ENCODE measurements at places on chromosomes 12 and 14.
A peak's percentile ranks its signal among the peaks of the same experiment; 100 is the strongest.

DNA sequence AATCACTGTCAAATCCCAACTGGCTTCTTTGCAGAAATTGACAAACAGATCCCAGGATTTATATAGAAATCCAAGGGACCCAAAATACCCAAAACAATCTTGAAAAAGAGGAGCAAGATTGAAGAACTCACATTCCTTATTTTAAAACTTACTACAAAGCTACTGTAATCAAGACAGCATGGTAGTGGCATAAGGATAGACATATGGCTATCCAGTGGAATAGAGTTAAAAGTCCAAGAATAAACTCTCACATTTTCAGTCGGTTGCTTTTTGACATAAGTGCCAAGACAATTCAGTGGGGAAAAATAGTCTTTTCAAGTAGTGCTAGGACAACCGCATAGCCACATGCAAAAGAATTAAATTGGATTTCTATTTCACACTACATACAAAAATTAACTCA lies 81.0 kb upstream of the HOXC13 start:
- DNase-seq, result no peak

- no peak for DNase-seq
Measured at GRCh38 chr12:84756961-84757360, 155.6 kb downstream of the SLC6A15 start.

DNA sequence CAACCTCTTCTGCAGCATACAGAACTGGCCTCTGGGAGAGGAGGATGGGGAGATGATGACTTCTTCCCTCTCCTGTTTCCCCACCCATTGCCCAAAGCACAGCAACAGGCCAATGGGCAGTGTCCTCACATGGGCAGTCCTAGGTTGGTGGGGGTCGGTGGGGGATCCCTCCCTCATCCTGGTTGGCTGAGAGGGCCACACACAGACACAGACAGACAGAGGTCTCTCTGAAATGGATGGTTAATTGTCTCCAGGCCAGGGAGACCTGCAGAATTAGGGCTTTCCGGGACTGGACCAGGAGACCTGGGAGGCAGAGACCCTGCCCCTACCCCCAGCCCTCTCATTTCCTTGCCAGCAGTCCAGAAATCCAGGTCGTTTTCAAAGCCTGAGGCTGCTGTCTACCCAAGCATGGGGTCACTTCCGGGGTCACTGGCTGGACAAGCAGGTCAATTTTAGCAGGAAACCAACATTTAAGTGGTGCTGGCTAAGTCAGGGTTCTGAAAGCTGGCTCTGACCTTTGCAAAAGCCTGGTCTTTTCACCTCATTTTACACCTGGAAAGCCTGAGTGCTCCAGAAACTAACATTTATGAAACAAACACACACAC lies 48.6 kb upstream of the TBX3 start:
- no peak for DNase-seq

DNA sequence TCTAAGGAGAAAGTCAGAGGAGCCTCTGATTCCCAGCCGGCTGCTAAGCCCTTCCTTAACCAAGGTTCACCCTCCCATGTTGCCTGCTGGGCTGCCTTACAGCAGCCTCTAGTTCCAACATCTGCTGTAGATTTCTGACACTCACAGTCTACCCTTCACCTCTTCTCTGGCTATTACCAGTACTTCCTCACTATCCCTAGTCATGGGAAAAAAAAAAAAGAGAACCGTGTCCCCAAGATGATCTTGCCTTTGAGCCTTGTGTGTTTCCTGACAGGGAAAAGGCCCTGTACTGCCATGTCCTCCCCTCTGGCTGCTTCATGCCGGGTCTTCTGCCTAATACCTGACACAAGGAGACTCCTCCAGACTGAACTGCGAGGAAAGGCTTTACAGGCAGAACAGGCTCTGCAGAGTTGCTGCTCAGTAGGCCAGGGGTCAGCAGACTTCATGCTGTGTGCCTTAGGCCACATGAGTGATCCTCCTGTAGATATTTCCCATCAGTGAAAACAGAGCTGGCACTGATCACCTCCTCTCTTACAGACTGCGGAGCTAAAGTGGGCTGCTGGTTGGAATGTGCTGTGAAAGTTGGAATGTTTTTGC lies 46.8 kb downstream of the PRKCH start:
- DNase-seq, result no peak

DNA sequence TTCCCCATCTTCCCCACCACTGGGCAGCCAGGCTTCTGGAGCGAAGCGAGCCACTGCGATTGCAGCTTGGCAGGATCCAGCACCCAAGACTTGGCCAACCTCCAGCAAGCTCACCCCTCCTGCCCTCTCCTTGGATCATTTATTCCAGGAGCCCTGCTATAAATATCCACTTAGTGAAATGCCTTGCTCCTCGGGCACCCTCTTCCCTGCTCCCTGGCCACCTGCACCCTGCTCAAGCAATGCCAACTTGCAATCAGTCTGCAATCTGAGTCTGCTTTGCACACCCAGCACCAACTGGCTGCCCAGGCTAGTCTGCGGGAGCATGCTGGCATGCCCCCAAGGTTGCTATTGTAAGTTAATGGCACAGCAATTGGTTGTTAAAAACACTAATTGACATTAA lies 666.0 kb downstream of the MED13L start:
- no peak for DNase-seq

DNA sequence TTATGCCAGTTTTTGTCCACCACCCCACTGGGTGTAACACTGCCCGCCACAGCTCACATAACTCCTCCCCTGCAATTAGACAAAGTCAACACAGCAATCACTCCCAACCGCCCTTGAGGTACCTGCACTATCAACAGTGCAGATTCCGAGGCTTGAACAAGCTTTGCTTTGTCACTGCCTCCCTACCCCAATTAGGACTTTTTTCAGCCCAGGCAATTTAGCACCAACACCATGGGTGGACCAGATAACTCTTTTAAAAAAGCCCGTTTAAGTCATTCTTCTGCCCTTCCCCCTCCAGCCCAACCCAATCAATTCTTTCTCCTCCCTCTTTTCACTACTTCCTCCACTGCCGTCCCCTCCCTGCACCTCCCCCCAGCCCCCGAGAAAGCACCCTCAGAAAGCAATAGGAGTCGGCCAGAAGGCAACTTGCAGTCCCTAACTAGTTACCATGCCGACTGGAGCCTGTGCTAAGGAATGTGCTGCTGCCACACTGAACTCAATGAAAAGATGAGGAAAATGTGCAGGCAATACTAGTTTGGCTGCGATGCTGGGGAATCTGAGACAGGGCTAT lies 45.7 kb upstream of the OTX2 start:
- DNase-seq, result no peak

- no peak for DNase-seq
Measured at GRCh38 chr12:119786539-119786938, 90.6 kb downstream of the CIT start.

- DNase-seq, result no peak
Measured at GRCh38 chr12:84361651-84362551, 550.7 kb downstream of the SLC6A15 start.

GRCh38 chr12:47820631-47821345 lies 1.1 kb upstream of the HDAC7 start:
- no peak for DNase-seq

DNA sequence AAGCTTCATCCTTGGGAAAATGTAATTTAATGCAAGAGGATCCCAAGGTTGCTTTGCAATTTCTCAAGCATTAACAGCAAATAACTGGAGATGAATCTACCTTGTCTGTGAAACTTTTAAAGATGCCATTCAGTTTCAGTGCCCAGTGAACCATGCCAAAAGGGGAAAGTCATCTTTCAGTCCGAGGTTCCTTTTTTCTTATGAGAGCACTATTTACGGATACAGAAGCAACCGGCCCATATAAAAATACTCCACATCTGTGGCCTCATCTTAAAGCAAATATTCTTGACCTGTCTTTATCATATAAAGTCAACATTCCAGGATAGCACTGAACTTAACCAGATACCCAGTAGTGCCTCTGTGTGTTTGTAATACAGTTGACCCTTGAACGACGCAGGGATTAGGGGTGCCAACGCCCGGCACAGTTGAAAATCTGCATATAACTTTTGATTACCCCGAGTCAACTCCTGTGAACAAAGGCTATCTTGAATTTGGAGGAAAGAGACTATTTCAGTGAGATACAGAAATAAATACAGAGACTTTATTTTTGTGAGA lies 209.4 kb downstream of the PCNX1 start:
- no peak for DNase-seq

GRCh38 chr12:52359621-52360061 lies 7.6 kb downstream of the KRT85 start:
- DNase-seq, result no peak

- no peak for DNase-seq
Measured at GRCh38 chr14:34099635-34100034, 148.8 kb upstream of the EGLN3 start.

- no peak for DNase-seq
Measured at GRCh38 chr12:49345051-49345824, 1.4 kb upstream of the DNAJC22 start.

DNA sequence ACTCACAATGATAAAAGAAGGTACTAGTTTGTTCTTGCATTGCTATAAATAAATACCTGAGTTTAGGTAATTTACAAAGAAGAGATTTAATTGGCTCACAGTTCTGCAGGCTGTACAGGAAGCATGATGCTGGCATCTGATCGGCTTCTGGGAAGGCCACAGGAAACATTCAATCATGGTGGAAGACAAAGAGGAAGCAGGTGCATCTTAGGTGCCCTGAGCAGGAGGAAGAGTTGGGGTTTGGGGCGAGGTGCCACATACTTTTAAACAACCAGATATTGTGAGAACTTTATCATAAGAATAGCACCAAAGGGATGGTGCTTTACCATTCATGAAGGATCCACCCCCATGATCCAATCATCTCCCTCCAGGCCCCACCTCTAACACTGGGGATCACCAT lies 752.6 kb upstream of the FLRT2 start:
- DNase-seq, result no peak

GRCh38 chr12:117037289-117038022 lies 61.8 kb downstream of the TESC start:
- DNase-seq, result no peak

DNA sequence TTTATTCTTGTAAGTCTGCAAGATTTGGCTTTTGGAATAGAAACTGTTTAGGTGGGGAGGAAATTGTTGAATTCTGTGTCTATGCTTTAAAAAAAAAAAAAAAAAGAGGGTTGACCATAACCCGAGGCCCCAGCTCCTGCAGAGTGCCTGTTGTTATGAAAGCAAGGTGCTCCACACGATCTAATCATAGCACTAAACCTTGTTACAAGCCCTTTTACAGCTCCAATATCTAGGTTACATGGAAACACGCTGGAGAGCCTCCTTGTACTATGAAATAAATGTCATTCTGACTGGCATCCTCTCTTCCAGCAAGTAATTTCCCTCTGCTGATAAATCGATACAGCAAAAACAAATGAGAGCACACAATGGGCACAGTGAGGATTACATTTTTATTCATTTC lies 303.1 kb upstream of the SOX5 start:
- no peak for DNase-seq

DNA sequence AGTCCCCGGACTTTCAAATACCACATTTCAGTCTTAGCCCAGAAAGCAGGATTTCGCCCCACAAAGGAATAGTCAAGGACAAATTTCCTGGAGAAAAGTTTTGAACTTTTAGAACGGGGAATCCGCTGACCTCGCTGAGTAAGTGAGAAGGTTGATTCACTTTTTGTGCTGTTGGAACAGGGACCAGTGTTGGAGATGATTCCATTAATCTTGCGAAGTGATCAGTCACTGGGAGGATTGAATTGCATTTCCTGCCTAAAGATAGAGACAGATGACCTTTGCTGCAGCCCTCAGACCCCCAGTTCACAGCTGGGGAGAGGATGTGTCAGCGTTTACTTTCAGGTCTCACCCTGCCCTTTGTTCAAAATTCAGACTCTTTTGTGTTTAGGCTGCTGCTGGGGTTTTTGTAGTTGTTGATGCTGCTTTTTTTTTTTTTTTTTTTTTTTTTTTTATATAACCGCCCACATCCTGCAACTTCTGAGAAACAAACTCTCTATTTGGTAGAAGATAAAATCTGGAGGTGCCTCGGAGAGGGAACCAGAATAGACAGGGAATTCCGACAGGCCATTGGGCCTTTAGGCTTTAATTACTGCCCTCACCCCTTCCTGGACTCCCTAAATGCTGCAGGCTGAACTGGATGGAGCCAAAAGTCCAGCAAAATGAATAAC lies 9.8 kb upstream of the KDM2B start:
- peak; percentile 87 for DNase-seq

DNA sequence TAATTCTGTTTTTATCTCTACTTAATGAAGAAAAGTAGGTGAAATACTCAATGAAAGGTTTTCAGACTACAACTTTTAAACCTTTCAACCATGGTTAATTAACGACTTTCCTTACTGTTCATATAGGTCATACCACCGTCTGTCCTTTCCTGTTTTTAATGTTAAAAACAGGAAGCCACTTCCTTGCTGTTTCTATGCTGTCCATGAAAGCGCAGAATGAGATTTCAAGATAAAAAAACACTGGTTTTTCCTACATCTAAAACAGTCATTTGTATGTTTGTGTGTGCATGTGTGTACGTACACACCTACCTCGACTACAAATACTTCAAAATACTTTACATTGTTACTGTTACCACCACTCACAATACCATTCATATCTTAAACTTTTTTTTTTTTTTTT lies 27.3 kb downstream of the SPTLC2 start:
- DNase-seq, result no peak

- no peak for DNase-seq
Measured at GRCh38 chr14:50400461-50400860, 3.8 kb upstream of the CDKL1 start.

All from CD4-positive, alpha-beta T cell treated with Interleukin-12 subunit alpha and Interleukin-12 subunit beta, for 1 hour (primary cell).